T-helper 2 cell treated with Interferon-gamma antibody and Interleukin-4, amounts not matched to agents 5 μg/mL and 100 μg/mL, for 36 hours (primary cell): ENCODE measurements at places on chromosomes 13 and 19.

- peaks cover 55% of the 10 kb centered on the region for H3K4me1 ChIP-seq
- peak overlapping the region; percentile 90 for H3K4me3 ChIP-seq
- peaks cover 10% of the 10 kb centered on the region for H3K36me3 ChIP-seq
Measured at GRCh38 chr19:13164343-13165161, 14.3 kb downstream of the IER2 start.

DNA sequence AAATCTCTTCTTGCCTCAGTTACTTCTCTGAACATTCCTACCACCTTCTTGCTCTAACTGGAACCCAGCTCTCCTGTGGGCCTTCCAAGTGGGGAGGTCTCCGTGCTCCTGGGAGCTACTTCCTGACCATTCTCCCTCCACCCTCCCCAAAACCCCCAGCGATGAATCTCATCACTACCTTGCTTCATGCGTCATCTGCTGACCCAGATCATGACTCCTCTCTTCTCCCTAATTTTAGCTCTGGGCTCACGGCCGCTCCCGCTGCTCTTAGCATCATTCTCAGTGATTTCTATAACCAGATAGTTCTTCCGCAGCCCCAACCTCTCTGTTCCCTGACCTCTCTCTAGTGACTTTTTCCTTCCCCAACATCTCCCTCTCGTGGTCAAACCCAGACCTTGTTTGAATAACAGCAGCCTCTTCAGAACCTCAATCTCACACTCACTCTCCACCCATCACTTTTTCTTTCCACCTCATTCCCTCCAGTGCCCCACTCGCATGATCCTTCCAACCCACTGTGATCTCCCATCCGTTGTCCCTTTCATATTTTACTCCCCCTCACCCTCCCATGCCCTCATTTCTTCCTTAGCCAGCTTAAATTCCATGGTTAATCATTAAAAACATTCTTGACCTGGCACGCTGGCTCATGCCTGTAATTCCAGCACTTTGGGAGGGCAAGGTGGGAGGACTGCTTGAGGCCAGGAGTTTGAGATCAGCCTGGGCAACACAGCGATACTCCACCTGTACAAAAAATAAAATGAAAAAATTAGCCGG is 21.8 kb downstream of the MRPS12 start:
- peaks cover 11% of the 10 kb centered on the region for H3K4me1 ChIP-seq
- no peak overlapping the region for H3K27ac ChIP-seq
- H3K36me3 ChIP-seq = no peaks in the 10 kb centered on the region
- DNase-seq = peak; percentile 30

DNA sequence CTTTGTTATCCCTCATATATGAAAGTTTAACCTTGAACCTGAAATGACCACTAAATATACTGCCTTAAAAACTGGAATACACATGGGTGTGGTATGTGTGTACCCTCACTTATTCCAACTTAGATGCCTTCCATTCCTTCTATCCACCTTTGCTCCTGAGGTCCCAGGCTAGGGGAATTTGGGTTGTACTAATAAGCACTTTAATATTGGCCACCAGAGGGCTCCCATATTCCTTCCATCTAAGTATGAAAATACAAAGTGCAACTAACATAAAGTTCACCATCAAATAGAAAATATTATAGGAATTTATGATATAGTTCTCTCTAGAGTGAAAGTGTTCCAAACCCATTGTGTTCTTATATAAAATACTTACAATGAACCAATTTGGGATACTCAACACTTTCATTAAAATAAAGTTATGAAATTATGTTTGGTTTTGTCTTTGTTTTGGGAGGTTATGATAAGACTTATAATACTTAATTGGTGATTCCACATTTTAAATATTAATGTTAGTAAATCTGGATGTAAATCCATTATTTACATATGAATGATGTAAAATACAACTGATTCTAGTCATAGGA is 62.3 kb downstream of the ITGBL1 start:
- no peak overlapping the region for H3K4me3 ChIP-seq
- peaks cover 16% of the 10 kb centered on the region for H3K27me3 ChIP-seq
- H3K36me3 ChIP-seq = no peaks in the 10 kb centered on the region
- no peak for DNase-seq

- H3K27ac ChIP-seq = no peak overlapping the region
- no peaks in the 10 kb centered on the region for H3K36me3 ChIP-seq
- DNase-seq = no peak
- H3K4me3 ChIP-seq = no peak overlapping the region
Measured at GRCh38 chr13:107669391-107669993, 545.8 kb downstream of the LIG4 start.

DNA sequence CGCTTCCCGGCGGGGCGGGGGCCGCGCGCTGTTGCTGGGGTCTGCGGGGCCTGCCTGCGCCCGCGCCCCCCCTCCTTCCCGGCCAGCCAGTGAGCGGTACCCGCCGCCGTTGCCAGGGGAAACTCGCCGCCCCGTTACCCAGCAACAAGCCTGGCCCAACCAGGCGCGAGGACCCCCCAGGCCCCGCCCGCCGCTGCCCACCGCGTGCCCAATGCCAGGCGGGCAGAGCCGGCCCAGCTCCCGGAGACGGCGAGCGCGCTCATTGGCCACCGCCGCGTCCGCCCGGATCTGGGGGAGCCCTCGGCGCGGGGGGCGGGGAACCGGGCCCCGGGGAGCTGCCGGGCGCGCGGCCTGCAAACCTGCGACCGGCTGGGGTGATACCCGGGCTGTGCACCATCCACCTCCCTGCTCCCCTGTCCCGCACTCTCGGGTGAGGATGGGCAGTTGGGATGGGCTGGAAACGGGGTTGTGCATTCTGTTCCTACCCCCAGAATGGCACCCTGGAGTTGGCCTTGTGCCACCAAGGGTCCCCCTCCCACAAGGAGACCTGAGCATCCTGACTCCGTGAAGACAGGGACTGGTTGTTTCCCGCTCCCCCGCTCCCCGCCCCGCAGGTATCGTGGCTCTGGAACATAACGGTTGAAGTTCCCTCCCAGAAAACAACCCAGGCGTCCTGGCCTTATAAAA is 8.8 kb upstream of the BBC3 start:
- H3K36me3 ChIP-seq = peaks cover 3% of the 10 kb centered on the region
- H3K27ac ChIP-seq = no peak overlapping the region
- H3K4me1 ChIP-seq = peaks cover 19% of the 10 kb centered on the region
- DNase-seq = peak; percentile 39

DNA sequence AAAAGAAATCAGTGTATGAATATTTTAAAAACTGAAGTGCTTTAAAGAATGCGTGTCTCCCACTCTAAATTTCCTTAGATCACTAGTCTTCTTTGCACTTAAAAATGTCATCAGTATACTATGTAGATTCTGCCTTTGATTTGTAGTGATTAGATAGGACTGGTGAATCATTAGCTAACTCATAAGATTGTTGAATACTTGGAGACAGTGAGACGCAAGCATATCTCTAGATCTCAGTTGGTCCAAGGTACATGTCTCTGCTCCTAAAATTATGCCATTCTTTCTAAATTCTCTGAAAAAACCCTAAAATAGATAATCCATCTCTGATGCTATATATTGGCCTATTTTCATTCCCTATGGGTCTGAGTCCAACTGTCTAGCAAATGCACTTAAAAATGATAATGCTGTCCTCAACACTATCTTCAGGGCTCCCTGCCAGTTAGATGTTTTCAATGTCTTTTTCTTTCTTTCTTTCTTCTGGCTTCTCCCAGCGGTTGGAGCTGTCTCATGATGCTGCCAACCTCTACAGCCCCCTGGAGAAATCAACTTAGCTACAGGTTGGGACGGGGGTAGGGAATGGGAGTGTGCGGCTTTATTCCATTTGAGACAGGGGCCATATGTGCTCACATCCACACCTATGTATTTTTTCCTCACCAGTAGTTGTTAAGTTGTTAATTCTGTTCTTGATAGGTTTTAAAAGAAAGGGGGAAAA is 301.0 kb downstream of the NDFIP2 start:
- no peaks in the 10 kb centered on the region for H3K27me3 ChIP-seq
- H3K4me3 ChIP-seq = no peak overlapping the region
- no peak for DNase-seq
- no peaks in the 10 kb centered on the region for H3K4me1 ChIP-seq
- H3K27ac ChIP-seq = no peak overlapping the region
- H3K36me3 ChIP-seq = no peaks in the 10 kb centered on the region

DNA sequence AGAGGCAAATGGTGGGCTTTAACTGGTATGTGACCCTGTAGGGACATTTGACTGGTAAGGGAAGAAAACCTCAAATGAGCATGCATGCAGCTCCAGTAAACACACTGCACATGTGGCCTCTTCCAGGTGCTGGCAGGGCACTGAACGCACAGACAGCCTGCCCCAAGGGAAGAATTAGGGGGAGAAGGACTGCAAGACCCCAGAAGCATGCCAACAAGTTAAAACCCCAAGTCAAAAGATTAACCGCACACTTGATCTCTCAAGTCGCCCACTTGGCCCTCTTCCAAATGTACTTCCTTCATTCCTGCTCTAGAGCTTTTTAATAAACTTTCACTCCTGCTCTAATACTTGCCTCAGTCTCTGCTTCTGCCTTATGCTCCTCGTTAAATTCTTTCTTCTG is 46.9 kb upstream of the SLITRK1 start:
- H3K27me3 ChIP-seq = no peaks in the 10 kb centered on the region
- no peak overlapping the region for H3K27ac ChIP-seq
- no peaks in the 10 kb centered on the region for H3K36me3 ChIP-seq
- H3K4me1 ChIP-seq = no peaks in the 10 kb centered on the region
- DNase-seq = no peak

DNA sequence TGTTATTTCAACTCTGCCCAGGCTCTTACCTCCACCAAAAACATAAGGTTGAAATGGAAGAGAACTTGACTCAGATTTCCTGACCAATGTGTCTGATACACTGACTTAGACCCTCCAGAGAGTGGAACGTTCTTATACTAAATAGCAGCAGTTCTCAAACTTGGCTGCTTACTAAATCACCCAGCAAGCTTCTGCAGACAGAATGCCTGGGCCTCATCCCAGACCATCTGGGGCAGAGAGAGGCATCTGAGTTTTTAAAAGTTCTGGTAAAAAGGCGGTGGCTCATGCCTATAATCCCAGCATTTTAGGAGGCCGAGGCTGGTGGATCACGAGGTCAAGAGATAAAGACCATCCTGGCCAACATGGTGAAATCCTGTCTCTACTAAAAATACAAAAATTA is 46.3 kb downstream of the NEK5 start:
- no peak overlapping the region for H3K4me3 ChIP-seq
- no peak for DNase-seq
- H3K36me3 ChIP-seq = no peaks in the 10 kb centered on the region
- peaks cover 13% of the 10 kb centered on the region for H3K27me3 ChIP-seq
- no peak overlapping the region for H3K27ac ChIP-seq

DNA sequence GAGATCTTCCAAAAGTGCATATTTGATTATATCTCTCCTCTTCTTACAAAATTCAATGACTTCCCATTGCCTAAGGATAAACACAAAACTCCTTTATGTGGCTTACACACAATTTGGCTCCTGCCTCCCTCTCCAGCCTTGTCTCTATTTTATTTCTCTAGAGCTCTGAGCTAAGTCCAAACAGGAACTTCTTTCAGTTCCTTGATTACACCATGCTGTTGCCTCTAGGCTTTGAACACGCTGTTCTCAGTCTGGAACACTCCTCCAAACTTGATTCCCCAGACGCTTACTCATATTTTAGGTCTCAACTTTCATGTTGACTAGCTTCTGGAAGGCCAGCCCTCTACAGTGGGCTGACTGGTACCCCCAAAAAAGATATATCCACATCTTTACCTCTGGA is 258.5 kb downstream of the COG6 start:
- H3K36me3 ChIP-seq = no peaks in the 10 kb centered on the region
- no peak for DNase-seq
- no peak overlapping the region for H3K4me3 ChIP-seq
- peaks cover 8% of the 10 kb centered on the region for H3K4me1 ChIP-seq
- H3K27me3 ChIP-seq = peaks cover 4% of the 10 kb centered on the region

DNA sequence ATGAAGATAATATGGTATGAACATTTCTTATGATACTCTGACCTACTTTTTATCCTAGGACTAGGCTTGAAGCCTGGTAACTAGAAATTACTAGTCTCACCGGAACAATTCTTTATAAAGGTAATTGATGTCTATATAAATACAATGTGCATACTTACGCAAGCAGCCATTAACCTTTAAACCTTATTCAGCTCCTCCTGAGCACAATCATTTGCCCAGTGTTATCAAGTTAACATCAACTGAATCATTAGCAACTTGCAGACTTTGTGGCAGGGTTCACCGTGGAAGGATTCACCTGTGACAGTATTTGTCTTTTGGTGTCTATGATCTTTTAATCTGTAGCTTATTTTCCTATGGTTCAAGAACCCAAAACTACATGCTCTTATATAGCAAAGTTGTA is 508.6 kb upstream of the KLHL1 start:
- no peaks in the 10 kb centered on the region for H3K27me3 ChIP-seq
- no peak overlapping the region for H3K27ac ChIP-seq
- DNase-seq = no peak
- no peaks in the 10 kb centered on the region for H3K4me1 ChIP-seq
- H3K36me3 ChIP-seq = no peaks in the 10 kb centered on the region

DNA sequence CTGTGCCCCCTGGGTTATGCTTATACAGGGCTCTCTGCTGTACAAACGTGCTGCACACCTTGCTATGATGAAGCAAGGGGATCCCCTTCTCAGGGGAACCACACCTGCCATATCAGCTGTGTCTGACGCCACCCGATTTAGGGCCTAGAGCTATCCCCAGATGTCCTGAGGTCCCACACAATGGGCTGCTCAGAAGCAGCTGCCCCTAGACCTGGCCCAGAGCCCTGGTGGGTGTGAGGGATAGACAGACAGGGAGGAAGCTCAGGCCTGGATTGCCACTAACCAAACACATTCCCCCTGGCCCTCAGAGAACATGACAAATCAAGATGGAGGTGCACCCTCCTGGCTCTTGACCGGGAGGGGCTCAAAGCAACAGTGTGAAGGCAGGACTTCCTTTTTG is 59.3 kb downstream of the TSHZ3 start:
- no peaks in the 10 kb centered on the region for H3K27me3 ChIP-seq
- no peaks in the 10 kb centered on the region for H3K4me1 ChIP-seq
- H3K4me3 ChIP-seq = no peak overlapping the region

DNA sequence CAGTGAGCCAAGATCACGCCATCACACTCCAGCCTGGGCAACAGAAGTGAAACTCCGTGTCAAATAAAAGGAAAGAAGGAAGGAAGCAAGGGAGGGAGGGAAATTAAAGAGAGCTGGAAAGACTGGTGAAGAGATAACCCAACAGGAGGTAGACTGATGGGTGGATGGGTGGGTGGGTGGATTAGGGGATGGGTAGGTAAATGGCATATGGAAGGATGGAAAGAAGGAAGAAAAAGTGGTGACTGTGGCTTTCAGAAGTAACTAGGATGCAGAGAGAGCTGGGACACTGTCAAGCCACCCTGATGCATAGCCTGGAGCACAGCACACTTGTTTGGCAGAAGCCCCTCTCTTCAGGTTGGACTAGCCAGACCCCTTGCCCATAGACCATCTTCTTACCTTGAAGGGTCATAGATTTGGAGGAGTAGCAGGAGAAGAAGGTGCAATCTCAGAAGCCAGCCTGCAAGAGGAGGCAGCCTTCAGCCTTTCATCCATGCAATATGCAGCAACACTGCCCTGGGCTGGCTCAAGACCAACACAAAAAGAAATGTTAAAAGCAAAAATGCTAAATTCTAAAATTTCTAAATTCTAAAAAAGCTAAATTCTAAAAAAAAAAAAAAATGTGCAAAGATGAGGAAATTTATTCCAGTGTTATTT is 5.1 kb downstream of the IQCN start:
- no peaks in the 10 kb centered on the region for H3K27me3 ChIP-seq
- no peak overlapping the region for H3K4me3 ChIP-seq
- no peak overlapping the region for H3K27ac ChIP-seq
- peaks cover 2% of the 10 kb centered on the region for H3K4me1 ChIP-seq
- no peak for DNase-seq

GRCh38 chr13:36090592-36090991 is 40.6 kb downstream of the DCLK1 start:
- DNase-seq = no peak
- no peaks in the 10 kb centered on the region for H3K27me3 ChIP-seq
- H3K27ac ChIP-seq = no peak overlapping the region
- no peaks in the 10 kb centered on the region for H3K4me1 ChIP-seq
